IMR-90 (cell line): ENCODE measurements at places on chromosomes 5 and 9. TPM values are rescaled to one million over a fixed set of nuclear protein-coding genes. Genes with fewer than 3 reads are reported as not detected.

Gene RANBP17
- 29.0 and 29.7 TPM in 2 replicates for total RNA-seq

Gene MLANA
- not detected in 2 replicates for total RNA-seq

DNA sequence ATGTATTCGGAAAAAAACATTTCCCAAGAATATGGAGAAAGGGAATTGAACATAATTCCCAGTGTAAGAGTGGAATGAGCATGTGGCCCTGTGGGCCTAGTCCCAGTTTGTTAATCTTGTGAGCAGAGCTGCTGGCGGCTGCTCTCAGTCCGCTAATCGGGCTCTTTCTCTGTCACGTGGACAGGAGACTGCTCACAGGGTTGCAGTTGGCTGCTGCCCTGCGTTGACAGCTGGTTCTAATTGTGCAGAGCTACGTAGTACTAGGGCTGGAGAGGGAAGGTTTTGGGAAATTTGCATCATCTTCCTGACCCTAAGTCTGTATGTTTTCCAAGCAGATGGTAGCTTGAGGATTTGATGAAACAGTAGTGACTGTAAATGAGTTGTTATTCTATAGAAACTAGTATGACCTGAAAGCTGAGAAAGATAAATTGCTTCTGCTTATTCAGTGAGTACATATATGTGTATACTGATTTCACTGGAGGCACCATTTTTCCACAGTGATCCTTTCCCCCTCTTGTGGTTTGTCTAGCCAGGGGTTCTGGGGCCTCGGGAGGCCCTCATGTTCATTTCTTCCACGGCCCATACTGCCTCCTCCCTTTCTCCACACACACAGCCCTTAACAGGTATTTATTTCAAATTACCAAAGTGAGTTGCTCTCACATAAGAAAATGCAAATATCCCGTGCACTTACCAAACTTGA is 100.6 kb downstream of the ANGPTL2 start:
- peak overlapping the region; percentile 79; the same call in 1 of the 2 replicates for H3K27ac ChIP-seq
- peak; percentile 100 for DNase-seq
- H3K36me3 ChIP-seq: no peaks in the 10 kb centered on the region
- no peak overlapping the region for H3K4me3 ChIP-seq

DNA sequence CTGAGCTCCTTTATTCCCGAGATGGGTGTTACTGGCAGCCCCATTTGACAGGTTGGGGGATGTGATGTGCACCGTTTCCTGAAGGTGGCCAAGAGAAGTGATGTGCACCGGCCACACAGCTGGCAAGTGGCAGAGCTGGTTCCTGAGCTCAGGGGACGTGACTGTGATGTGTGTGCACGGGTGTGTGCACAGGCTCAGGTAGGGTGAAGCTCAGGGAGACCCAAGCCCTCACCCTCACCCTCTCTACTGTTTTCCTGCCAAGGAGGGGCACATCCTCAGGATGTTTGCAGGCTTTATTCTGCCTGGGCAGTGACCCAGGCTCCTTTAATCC is 56.6 kb downstream of the WWC1 start:
- H3K36me3 ChIP-seq: no peaks in the 10 kb centered on the region
- no peaks in the 10 kb centered on the region for H3K27me3 ChIP-seq
- H3K27ac ChIP-seq: no peak overlapping the region

DNA sequence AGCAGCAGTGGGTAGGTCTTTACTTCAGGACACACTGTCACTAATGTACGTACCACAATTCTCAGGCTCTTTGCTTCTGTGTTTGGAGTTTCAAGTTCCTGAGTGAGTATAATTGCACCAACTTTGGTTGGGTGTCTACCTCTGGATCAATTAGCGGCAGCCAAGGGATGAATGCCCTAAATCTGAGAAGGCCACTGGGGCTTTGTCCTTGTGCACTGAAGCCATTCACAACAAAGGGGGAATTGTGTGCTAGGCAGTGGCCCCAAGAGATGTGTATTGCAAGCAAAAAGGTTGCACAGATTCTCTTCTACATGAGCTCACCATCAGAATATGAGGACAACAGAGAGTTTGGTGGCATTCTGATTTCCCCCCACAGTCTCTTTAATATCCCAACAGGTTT is 3.9 kb upstream of the PHF24 start:
- no peak overlapping the region for H3K27ac ChIP-seq
- no peaks in the 10 kb centered on the region for H3K4me1 ChIP-seq
- DNase-seq: no peak
- peaks cover 34% of the 10 kb centered on the region for H3K27me3 ChIP-seq

DNA sequence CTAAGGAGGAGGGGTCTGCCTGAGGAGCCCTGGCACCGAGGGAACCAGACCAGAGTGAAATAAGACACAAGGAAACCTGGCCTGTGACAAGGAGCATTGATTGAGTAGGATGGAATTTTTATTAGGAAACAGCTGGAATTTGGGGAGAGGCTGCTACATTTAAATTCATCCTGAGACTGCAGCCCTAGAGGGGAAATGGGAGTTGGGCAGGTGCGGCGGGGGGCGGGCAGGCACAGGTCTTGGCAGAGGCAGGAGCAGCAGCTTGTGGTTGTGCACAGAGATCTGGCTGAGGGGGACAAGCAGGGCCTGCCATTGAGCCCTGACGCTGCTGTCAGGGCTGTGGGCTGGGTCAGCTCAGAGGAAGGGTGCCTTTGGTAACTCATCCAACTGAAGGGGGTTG is 71.6 kb downstream of the PCDH1 start:
- no peaks in the 10 kb centered on the region for H3K36me3 ChIP-seq
- H3K27me3 ChIP-seq: peaks cover 88% of the 10 kb centered on the region
- DNase-seq: no peak
- no peaks in the 10 kb centered on the region for H3K4me1 ChIP-seq

GRCh38 chr9:93292288-93292615 is 108.3 kb downstream of the WNK2 start:
- peaks cover 4% of the 10 kb centered on the region; the same call in 1 of the 2 replicates for H3K27me3 ChIP-seq
- no peaks in the 10 kb centered on the region for H3K4me1 ChIP-seq
- H3K4me3 ChIP-seq: no peak overlapping the region

- H3K36me3 ChIP-seq: no peaks in the 10 kb centered on the region
- H3K27ac ChIP-seq: no peak overlapping the region
- H3K4me3 ChIP-seq: no peak overlapping the region
- H3K4me1 ChIP-seq: no peaks in the 10 kb centered on the region
- DNase-seq: no peak
- H3K27me3 ChIP-seq: no peaks in the 10 kb centered on the region
Measured at GRCh38 chr5:60277941-60278340, 384.4 kb upstream of the PDE4D start.

DNA sequence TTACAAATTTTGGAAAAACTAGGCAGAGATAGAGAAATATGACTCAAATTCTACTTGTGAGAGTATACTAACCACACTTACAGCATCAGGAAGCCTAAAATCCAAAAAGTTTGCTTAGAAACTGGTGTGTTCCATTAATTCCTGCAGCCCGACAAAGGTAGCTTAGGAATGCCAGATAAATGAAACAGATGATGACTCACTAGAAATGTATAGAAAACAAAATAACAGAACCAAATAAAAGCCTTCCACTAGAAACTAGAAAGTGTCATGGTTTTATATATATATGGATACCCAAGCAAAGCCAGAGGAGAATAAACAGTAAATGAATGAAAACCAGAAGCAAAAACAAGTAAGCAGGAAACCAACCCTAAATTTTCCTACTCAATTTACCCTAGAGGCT is 272.2 kb upstream of the PRDM9 start:
- H3K27ac ChIP-seq: no peak overlapping the region
- H3K4me1 ChIP-seq: no peaks in the 10 kb centered on the region
- no peak for DNase-seq
- no peaks in the 10 kb centered on the region for H3K27me3 ChIP-seq
- H3K36me3 ChIP-seq: no peaks in the 10 kb centered on the region

Gene SIT1
- total RNA-seq: not detected in 2 replicates

DNA sequence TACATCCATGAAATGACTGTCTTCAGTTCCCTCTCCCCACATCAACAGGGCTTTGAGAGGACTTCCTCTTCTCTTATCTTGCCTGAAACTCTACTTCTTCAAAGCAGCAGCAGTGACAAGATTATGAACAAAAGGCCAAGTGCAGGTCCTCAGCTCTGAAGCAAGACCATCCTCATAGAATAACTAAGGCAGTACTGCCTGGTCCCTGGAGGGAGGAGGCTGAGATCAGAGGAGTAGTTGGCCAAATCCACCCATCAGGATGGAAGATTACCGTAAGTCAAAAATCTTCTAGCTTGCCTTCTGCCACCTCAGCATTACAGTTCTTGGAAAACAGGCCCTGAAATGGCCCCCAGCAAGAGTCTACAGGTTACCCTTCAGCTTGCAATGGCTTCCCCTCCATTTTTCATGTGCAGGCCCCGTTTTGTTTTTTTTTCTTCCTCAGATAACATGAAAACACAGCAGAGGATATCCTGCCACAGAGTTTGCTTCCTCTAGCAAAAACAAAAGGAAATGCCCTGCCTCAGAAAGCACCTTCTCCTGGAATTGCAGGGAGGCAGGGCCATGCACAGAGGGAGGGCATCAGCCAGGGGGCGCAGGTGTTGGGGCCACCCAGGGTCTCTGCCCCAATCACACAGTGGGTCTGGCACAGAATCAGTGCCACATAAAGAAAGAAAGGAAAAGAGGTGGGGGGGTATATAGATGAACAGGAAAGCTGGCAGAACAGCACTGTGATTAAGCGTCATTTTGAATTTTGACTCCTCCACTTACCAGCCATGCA is 40.0 kb downstream of the KLHL3 start:
- H3K27me3 ChIP-seq: no peaks in the 10 kb centered on the region
- H3K36me3 ChIP-seq: no peaks in the 10 kb centered on the region
- DNase-seq: no peak
- H3K4me1 ChIP-seq: peaks cover 2% of the 10 kb centered on the region; the same call in 1 of the 2 replicates
- no peak overlapping the region for H3K4me3 ChIP-seq
- H3K27ac ChIP-seq: no peak overlapping the region

DNA sequence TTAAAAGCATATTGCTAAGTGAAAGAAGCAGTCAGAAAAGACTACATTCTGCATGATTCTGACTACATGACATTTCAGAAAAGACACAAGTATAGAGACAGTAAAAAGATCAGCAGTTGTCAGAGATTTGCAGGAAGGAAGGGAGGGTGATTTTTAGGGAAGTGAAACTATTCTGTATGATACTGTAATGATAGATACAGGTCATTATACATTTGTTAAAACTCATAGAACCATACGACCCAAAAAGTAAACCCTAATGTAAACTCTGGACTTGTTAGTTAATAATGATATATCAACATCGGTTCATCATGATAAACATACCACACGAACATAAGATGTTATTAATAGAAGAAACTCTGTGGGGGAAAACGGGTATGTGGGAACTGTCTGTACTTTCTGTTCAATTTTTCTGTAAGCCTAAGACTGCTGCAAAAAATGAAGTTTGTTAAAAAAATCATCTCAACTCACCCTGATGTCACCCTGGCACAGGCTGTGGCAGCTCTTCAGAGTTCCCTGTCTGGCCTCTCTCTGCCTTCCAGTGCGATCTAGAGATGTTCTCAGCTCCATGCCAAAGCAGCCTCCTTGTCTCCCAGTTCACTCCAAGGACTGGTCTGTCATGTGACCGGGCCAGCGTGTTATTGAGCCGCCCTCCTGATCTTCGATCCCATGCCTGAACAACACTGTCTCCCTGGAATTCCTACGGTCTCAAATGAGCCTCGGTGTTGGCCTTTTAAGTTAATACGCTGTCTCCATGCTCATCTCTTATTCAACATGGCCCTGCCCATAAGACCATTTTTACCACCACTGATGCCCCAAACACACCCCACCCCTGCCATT is 35.4 kb downstream of the PRLR start:
- no peak overlapping the region for H3K27ac ChIP-seq
- peaks cover 49% of the 10 kb centered on the region for H3K27me3 ChIP-seq
- no peak for DNase-seq
- no peak overlapping the region for H3K4me3 ChIP-seq
- H3K36me3 ChIP-seq: no peaks in the 10 kb centered on the region

Gene GGTA1
- total RNA-seq: not detected in 2 replicates

Gene PCDH1
- 0.83 and 0.90 TPM in 2 replicates for total RNA-seq

GRCh38 chr5:88393042-88393441 is 124.4 kb upstream of the TMEM161B start:
- DNase-seq: no peak
- H3K27me3 ChIP-seq: no peaks in the 10 kb centered on the region
- no peak overlapping the region for H3K4me3 ChIP-seq
- no peaks in the 10 kb centered on the region for H3K4me1 ChIP-seq
- H3K36me3 ChIP-seq: no peaks in the 10 kb centered on the region

GRCh38 chr9:95009459-95009858 is 283.0 kb downstream of the AOPEP start:
- peaks cover 16% of the 10 kb centered on the region for H3K4me1 ChIP-seq
- H3K4me3 ChIP-seq: no peak overlapping the region
- H3K36me3 ChIP-seq: peaks cover 25% of the 10 kb centered on the region
- no peak overlapping the region for H3K27ac ChIP-seq

- peak; percentile 72 for DNase-seq
- no peaks in the 10 kb centered on the region for H3K4me1 ChIP-seq
- H3K4me3 ChIP-seq: no peak overlapping the region
- no peak overlapping the region for H3K27ac ChIP-seq
- no peaks in the 10 kb centered on the region for H3K27me3 ChIP-seq
Measured at GRCh38 chr5:67983251-67984110, 232.1 kb upstream of the PIK3R1 start.

DNA sequence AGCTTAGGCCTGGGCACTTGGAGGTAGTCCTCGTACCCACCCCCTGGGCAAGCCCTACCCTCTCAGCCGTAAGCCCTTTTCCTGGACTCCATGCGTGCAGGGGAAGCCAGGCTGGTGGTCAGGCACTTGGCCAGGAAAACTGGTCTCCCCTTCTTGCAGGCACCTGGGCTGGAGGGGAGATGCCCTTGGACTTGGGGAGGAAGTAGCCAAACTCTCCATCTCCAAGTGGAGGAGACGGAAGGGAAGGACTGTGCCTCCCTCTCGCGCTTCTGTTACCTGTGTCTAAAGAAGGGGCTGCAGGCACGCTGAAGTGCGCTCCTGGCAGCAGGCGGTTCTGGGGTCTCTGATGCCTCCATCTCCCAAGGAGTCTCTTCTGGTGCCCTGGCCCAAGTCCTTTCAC is 283.9 kb downstream of the PBX3 start:
- no peaks in the 10 kb centered on the region for H3K36me3 ChIP-seq
- no peak overlapping the region for H3K4me3 ChIP-seq
- no peak for DNase-seq
- H3K27me3 ChIP-seq: peaks cover 22% of the 10 kb centered on the region
- no peaks in the 10 kb centered on the region for H3K4me1 ChIP-seq

DNA sequence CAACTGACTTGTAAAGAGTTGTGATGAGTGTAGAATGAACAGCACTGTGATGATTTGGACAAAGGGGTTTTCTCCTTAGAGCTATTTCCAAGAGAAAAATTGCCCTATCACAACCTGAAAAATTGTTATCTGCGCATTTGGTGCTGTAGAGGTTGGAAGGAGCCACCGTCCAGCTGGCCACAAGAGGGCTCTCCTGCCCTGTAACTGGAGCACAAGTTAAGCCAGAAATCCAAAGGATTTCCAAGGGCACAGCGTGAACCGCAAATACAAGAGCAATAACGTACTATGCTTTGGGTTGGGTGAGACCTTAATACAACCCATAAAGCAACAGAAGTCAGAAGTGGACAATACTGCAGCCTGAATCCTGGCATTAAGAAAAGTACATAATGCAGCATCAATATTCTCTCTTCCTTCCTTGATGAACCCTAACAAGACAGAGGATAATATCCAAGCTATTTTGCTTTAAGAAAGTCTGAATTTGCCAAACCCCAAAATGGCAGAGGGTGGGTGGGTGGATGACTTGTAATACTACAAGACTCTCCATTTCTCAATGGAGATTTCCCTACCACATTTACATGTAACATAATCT is 56.8 kb upstream of the SMIM32 start:
- DNase-seq: peak; percentile 70
- no peak overlapping the region for H3K4me3 ChIP-seq
- no peaks in the 10 kb centered on the region for H3K36me3 ChIP-seq
- H3K27ac ChIP-seq: no peak overlapping the region
- peaks cover 2% of the 10 kb centered on the region for H3K27me3 ChIP-seq

Gene DPP7
- 14.2 and 14.9 TPM in 2 replicates for total RNA-seq

Gene ZDHHC11B
- not detected in 2 replicates for total RNA-seq

- no peaks in the 10 kb centered on the region for H3K36me3 ChIP-seq
- H3K27ac ChIP-seq: peak overlapping the region; percentile 19; the same call in 1 of the 2 replicates
- DNase-seq: no peak
- H3K27me3 ChIP-seq: no peaks in the 10 kb centered on the region
Measured at GRCh38 chr5:40677456-40677855, 2.3 kb upstream of the PTGER4 start.
